ENCODE measurements at places on chromosomes 7 and 10.

DNA sequence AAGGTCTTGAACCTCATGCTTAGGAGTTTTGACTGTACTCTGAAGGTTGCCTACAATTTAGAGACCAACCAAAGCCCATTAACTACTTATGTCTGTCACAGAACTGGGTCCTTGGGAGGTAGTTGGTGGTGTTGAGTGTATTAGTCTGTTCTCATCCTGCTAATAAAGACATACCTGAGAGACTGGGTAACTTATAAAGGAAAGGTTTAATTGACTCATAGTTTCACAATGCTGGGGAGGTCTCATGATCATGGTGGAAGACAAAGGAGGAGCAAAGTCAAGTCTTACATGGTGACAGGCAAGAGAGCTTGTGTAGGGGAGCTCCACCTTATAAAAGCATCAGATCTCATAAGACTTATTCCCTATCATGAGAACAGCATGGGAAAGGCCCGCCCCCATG lies 319.6 kb upstream of the ZMIZ1 start:
- no peak for DNase-seq

GRCh38 chr10:29763396-29763795 lies 128.6 kb upstream of the SVIL start:
- DNase-seq, result no peak

- no peak for DNase-seq
Measured at GRCh38 chr7:157613575-157614322, 276.9 kb downstream of the DNAJB6 start.

DNA sequence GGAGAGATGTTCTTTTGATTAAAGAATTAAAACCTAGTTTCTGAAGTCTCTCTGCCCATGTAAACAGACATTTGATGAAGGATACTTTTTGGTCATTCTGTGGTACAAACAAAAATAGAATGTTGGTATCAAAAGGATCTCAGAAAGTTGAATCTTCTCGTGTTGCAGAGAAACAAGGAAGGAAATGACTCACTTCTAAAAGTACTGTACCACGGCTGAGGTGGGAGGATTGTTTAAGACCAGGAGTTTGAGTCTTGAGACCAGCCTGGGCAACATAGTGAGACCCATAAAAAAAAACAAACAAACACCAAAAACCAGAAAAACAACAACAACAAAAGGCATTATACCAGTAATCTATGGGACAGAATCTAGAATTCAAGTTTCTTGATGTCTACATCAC lies 69.7 kb downstream of the PRSS58 start:
- no peak for DNase-seq

DNA sequence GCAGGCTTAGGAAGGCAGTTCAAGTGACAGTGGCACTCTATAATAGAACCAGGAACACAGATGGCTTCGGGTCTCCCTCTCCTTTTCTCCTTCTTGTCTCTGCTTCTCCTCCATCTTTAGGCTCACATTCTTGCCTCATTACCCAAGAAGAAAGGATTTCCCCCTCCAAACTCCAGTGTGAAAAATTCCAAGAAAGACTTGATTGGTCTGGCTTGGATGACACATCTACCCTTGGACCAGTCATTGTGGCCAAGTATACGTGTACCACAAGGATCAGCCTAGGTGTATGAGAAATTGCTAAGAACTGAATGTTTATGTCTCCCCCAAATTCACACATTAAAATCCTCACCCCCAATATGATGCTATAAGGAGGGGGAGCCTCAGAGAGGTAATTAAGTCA lies 53.9 kb downstream of the PRTFDC1 start:
- no peak for DNase-seq

GRCh38 chr10:1523221-1523620 lies 214.1 kb downstream of the ADARB2 start:
- DNase-seq, result no peak

DNA sequence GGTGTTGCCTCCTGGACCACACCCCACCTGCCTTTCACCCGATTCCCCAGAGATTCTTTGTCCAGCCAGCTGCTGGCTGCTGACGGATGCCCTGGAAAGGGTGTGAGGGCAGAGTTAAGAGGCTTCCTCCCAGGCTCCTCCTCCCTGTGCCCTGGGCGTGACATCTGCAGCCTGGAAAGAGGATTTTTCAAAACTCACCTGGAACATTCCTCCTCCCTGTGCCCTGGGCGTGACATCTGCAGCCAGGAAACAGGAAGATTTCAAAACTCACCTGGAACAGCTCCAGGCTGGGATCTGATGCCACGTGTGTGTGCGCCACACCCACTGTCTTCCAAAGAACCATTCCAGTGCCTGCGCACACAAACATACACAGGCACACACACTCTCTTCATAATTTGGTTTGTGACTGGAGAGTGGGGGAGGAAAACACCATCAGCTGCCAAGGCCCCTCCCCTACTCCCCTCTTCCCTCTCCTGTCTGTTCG lies 5.2 kb downstream of the MARVELD1 start:
- peak; percentile 96 for DNase-seq

DNA sequence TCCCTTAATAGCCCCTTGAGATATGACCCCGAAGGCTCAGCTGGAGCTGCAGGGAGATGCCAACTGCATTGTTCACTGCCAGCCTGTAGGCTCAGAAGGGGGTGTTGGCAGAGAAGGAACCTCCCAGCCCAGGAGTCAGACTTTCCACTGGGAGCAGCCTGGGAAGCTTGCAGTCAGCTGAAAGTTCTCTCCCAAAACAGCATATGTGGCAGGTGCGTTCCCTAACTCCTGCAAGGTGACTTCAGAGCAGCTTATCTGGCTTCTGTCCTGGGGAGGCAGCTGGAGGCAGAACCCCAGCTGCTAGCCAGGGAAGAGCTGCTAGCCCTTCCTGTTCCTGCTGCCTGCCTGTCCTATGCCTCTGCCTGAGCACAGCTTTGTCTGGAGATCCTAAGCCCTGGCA lies 8.1 kb downstream of the SFTPA2 start:
- DNase-seq, result no peak

DNA sequence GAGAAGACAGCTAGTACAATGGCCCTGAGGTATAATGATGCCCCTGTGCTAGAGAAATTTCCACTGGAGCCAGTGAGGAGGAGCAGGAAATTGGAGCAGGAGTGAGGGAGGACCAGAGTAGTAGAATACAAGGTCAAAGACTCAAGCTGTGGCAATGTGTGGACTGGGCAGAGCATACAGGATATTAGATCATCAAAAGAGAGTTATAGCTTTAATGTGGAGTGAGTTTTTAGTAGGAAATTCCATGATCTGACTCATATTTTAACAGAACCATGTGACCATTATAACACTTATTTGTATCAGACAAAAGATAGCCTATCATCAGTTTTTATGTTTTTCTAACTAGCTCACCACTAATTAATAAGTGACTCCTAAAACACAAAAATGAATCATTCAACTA lies 154.1 kb downstream of the DGKB start:
- no peak for DNase-seq

- peak; percentile 84 for DNase-seq
Measured at GRCh38 chr7:151459726-151460473, 20.0 kb upstream of the CRYGN start.

DNA sequence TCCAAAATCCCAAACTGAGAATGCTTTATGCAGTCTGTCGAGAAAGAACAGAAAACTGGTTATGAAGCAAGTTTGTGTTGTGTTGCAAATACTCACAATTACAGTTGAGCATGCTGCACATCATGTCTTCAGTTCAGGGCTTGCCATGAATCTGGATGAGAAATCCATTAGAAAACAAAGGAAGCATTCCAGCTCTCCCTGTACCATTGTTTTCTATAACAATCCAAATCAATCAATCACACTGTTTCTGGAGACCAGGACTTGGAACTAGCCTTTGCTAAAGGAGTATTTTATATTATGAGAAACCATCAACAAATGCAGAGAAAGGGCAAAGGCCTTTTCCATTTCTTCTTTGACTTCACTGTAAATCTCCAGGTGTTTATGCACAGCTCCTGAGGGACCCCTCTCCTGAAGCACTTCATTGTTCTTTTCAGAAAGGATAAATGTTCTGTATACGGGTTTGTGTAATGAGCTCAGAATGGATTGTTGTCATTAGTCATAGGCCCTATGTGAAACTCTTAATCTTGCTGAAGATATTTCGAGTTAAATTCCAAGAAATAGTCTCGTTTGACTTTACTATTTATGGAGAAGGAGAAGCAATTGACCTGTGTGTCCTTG lies 364.7 kb upstream of the POM121L12 start:
- no peak for DNase-seq

DNA sequence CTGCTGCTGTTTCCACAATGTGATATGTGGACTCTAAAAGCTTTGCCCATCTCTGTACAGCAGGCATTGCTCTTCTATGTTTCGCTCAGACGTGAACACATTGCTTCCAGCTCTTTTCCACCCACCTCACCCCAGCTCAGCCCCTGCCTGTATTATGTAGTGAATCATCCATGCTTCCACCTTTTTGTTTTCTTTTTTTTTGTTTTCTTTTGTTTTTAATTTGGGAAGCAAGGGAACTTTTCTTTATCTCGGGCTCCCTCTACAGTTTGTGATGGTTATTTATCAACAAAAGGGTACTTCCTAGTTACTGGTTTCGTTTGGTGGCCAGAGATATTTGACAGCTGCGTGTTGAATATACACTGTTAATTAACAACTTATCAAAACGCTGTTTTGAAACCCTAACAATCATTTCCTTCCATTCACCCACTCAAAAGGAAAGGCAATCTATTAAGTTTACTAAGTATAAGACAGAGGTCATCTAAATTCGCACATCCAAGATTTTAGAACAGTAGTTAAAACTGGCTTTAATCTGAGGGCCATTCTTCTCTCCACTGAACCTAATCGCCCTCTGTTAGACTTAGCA lies 127.9 kb upstream of the STK17A start:
- no peak for DNase-seq

- DNase-seq, result no peak
Measured at GRCh38 chr10:301536-301935, 166.3 kb downstream of the ZMYND11 start.

DNA sequence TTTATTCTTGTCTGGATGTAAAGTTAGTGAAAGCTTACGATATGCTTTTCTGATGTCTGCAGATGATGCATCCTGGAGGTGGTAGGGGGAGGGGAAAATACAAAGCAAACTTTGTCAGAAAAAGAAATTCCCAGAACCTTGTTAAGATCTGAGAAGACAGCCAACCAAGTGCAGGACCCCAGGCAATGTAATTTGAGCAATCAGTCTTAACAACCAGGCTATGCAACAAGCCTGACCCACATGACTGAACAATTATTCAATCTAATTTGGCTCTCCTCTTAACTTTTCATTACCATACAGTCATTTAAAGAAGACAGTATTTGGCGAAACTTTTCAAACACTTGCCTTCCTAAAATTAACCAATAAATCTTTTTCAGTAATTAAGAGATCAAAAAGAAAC lies 74.5 kb downstream of the DNAJC1 start:
- no peak for DNase-seq

GRCh38 chr7:74029991-74030415 lies 2.0 kb downstream of the ELN start:
- DNase-seq, result no peak

DNA sequence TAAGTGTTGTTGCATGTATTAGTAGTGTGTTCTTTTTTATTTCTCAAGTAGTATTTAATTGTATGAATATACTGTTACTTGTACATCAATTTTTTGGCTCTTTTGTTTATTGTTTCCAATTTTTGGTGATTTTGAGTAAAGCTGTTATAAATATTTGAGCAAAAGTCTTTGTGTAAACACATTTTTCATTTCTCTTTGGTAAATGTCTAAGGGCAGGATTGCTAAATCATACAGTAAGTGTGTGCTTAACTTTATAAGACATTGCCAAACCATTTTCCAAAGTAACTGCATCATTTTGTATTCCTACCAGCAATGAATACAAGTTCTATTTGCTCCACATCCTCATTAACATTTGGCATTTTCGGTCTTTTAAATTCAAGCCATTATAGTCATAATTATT lies 92.8 kb downstream of the ICA1 start:
- DNase-seq, result no peak

DNA sequence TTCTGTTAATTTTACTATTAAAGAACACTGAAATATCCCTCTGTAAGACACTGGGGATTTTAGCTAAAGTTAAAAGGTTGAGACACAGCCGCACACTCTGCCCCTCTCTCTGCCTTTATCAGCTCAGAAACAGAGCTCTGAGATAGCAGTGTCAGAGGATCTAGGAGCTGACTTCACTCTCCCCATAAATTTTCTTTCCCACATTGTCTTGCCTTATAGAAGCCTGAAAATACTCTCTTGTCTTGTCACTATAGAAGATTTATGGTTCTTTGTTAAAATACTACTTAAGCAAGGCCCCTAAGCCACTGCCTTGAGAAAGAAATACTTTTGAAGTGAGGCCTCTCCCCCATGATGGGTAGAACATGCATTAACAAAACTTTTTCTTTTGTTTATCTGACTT lies 105.7 kb upstream of the C10orf90 start:
- DNase-seq, result no peak

GRCh38 chr10:116742367-116743265 lies at the start of gene HSPA12A:
TSS of gene HSPA12A (minus strand) at chr10:116742566. CDS start at chr10:116742469, 97 bp downstream.
- DNase-seq, result peak; percentile 46

DNA sequence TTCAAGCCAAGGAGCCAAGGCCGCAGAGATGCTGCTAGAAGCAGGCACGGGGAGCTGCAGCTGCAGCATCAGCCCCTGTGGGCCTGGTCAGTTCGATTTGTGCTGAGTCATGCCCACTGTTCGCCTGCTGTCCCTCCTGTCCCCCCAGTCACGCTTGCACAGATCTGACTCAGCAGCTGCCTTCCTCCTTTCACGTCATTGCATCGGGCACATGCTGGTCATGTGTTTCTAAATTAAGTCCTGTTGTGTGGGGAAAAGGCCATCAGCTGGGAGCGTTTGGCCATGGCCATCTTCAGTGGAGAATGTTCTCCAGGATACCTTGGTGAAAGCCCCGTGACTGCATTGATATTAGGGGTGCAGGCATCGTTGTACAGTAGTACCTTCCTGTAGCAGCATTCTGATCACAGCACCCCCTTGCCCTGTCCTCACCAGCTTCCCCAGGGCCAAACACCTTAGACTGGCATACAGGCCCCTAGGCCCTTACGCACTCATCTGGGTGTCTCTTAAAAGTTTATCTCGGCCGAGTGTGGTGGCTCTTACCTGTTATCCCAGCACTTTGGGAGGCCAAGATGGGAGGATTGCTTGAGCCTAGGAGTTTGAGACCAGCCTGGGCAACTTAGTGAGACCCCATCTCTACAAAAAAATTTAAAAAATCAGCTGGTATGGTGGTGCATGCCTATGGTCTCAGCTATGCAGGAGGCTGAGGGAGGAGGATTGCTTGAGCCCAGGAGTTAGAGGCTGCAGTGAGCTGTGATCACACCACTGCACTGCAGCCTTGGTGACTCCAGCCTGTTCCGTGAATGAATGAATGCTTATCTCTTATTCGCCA lies 23.2 kb downstream of the POR start:
- DNase-seq, result peak; percentile 87

All from lower leg skin (tissue), 4 donors.